ENCODE measurements at places on chromosomes 16 and 17.

DNA sequence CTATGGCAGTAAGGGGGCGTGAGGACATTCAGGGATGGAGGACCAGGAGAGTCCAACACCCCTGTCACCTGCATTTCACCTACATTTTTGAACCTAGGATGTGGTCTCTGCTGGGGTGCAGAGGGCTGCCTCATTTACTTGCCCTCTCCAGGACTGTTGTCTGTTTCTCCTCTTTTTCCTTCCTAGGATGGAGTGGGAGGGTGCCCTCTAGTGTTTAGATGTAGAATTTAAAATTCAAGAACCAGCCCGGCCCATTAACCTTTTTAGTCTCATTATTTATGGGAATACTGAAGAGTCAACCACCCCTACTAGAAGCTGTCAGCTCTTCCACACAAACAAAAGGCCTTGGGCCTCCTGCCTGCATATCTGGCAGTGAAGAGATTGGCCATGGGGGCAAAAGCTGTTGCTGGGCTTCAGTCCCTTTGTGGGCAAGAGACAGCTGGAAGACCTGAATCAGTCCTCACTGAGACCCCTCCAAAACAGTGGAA is 2.5 kb upstream of the STARD3 start:
- ATAC-seq, result no peak

- ATAC-seq, result no peak
Measured at GRCh38 chr17:64259426-64259825, 3.6 kb downstream of the TEX2 start.

GRCh38 chr17:8875436-8875835 is 8.0 kb upstream of the PIK3R6 start:
- ATAC-seq, result no peak

DNA sequence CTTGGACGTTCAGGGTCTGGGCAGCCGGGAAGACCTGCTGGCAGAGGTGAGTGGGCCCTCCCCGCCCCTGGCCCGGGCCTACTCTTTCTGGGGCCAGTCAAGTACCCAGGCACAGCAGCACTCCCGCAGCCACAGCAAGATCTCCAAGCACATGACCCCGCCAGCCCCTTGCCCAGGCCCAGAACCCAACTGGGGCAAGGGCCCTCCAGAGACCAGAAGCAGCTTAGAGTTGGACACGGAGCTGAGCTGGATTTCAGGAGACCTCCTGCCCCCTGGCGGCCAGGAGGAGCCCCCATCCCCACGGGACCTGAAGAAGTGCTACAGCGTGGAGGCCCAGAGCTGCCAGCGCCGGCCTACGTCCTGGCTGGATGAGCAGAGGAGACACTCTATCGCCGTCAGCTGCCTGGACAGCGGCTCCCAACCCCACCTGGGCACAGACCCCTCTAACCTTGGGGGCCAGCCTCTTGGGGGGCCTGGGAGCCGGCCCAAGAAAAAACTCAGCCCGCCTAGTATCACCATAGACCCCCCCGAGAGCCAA is 8.6 kb upstream of the ABCC3 start:
- peak; percentile 77 for ATAC-seq

DNA sequence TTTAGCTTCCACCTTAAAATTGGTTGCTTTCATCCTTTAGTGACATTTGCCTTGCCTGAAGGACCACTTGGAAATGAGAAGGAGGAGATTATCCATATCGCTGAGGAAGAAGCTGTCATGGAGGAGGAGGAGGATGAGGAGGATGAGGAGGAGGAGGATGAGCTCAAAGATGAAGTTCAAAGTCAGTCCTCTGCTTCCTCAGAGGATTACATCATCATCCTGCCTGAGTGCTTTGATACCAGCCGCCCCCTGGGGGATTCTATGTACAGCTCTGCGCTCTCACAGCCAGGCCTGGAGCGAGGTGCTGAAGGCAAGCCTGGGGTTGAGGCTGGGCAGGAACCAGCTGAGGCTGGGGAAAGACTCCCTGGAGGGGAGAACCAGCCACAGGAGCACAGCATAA is 11.5 kb upstream of the TMEM106A start:
- ATAC-seq, result peak; percentile 26

DNA sequence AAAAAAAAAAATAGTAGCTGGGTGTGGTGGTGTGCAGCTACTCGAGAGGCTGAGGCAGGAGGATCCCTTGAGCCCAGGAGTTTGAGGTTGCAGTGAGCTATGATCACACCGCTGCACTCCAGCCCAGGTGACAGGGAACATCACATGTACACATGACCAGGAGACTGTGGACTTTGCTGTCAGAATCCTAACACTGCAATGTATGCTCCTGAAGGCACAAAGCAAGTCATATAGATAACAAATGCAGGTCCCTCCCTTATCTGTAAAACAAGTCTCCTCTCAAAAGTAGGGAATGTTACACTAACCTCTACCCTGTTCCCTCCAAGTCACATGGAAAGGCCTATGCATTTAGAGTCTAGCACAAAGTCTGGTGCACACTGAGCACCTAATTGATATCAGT is 48.5 kb downstream of the ARHGAP17 start:
- ATAC-seq, result no peak

DNA sequence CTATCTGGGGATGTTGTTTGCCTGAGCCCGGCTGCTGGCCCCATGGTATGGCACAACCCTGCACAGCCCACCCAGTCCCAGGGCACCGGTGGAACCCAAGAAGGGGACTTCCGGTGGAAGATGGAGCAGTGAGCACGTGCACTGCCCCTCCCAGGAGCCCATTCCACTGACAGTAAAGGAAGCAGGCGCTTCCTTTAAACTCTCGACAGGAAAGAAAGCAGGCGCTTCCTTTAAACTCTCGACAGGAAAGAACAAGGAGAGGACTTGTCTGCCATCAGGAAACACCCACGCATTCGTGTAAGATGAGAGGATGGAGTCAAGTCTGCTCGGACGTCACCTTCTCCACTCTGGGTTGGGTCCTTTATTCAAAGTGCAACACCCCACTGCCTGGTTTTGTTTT is 53.7 kb downstream of the IL21R start:
- ATAC-seq, result peak; percentile 37

DNA sequence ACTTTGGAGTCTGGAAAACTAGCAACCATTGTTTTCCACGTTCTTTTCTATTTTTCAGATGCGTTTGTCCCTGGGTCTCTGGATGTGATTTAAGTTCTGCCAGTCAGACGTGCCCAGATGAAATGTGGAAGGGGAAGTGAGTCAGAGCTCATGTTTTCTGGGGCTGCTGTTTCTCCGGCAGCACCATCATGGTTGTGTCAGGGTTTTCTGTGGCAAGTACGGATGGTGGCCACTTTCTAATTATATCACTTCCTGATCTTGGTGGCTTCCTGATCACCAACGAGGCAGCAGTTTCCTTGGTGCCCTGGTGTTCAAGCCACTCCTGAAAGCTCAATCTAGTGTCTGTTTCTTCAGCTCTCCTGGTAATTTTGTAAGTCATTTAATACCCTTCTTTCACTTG is 31.4 kb upstream of the PMFBP1 start:
- peak; percentile 83 for ATAC-seq
